ENCODE measurements at places on chromosomes 6 and 20.
A peak's percentile ranks its signal among the peaks of the same experiment; 100 is the strongest.

DNA sequence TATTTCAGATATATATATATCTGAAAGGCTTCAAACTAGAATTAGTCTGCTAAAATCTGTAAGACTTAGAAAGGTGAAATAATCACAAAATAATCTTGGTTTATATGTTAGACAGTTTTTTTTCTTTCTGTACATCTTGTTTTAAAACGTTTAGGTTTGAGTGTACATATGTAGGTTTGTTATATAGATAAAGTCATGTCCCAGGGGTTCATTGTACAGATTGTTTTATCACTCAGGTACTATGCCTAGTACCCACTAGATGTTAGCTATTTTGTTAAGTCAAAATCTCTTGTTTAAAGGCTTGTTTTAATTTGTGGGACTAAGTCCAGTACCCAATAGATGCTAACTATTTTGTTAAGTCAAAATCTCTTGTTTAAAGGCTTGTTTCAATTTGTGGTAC, 1339.0 kb upstream of the CITED2 start:
- DNase-seq: no peak

GRCh38 chr6:35491558-35492257, 5.2 kb downstream of the TEAD3 start:
- DNase-seq: no peak

DNA sequence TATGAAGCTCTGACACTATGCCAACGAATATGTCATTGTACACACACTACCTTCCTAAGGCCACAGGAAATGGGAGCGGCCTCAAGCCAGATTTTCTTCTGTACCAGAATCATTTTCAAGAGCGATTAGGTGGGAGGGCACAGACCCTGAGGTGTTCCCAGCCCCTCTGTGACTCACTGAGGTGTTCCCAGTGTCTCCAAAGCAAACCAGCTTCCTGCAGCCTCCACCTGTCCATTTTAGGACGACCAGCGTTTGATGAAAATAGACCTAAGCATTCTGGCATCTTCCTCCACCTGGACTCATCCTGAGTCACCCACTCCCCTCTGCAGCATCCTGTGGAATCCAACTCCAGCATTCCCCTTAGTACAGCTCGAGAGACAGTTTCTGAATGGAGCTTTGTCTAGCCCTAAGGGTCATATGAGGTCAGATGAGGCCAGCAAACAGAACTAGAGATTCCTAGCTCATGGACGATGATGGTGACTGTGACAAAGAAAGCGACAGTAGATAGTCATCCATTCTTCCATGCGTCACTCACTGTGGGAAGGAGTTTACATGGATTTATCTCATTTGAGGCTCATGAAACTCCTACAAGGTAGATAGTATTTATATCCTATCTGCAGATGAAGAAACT, 203.4 kb downstream of the PTPRT start:
- no peak for DNase-seq

- peak; percentile 97 for DNase-seq
Measured at GRCh38 chr6:2790588-2791449, 25.6 kb downstream of the WRNIP1 start.

DNA sequence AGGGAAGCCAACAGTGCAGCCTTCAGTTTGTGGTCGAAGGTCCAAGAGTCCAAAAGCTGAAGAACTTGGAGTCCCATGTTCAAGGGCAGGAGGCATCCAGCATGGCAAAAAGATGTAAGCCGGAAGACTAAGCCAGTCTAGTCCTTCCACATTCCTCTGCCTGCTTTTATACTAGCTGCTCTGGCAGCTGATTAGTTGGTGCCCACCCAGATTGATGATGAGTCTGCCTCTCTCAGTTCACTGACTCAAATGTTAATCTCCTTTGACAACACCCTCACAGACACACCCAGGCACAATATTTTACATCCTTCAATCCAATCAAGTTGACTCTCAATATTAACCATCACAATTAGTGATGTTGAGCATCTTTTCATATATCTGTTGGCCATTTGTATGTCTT, 23.1 kb upstream of the PHIP start:
- no peak for DNase-seq

DNA sequence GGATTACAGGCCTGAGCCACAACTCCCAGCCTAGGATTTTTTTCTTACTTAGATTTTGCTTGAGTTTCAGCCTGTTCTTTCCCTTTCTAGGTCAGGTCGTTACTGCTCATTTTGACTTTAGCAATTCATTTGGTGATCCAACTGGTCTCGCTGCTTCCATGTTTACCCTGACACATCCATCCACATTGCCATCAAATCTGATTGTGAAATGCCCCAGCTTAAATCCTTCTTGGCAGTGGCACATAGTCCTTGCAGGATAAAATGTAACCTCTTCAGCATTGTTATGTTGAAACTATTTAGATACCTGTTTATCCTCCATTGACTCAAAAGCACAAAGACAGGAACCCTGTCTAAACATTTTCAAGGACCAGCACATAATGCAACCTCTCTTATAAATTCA, 77.2 kb downstream of the DNAH8 start:
- no peak for DNase-seq

DNA sequence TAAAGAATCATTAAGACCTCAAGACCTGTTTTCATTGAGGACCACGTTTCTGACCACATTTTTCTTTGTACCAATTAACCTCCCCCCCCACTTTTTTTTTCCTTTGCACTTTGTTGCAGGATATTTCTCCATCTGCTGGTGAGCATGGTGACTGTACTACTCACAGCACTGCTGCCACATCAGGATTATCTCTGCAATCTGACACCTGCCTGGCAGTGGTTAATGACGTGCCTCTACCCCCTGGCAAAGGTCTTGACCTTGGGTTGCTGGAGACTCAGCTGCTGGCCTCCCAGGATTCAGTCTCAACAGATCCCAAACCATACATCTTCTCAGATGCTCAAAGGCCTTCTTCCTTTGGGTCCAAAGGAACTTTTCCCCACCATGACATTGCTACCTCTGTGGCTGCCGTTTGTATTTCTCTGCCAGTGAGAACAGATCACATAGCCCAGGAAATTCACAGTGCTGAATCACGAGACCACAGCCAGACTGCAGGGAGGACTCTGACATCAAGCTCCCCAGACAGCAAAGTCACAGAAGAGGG, 46.6 kb upstream of the EDN3 start:
- no peak for DNase-seq

DNA sequence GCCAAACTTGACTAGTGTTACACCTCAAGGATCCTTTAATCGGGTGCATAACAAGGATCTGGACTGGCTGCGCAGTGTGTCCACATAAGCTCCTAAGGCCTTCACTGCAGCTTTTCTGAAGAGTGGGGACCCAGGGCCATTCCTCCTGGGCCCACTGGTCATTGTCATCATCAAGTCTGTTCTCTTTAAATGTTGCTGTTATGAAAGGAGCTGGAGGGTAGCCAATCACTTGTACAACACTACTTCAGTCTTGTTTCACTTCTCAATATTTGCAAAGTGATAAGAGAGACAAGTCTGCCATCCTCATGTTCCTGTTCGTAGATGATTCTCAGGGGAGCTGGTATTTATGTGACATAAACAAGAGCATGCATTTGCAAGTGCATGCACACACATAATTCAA, 149.8 kb downstream of the SYNDIG1 start:
- DNase-seq: no peak

GRCh38 chr20:23446505-23446904, 6.2 kb downstream of the CST11 start:
- DNase-seq: peak; percentile 21

- no peak for DNase-seq
Measured at GRCh38 chr6:112504621-112505020, 157.5 kb downstream of the RFPL4B start.

DNA sequence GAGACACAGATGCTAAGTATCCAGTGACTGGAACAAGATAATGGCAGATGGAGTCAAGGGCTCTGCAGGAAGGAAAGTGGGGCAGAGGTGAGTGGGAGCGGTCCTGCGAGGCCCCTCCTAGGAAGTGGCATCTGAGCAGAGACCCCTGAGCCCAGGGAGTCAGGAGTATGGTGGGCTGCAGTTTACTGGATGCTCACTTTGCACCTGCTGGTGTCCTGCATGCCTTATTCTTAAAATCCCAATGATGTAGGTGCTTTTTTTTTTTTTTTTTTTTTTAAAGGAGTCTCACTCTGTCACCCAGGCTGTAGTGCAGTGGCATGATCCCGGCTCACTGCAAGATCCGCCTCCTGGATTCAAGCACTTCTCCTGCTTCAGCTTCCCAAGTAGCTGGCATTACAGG, 5.6 kb downstream of the CEBPB start:
- no peak for DNase-seq

GRCh38 chr6:56507517-56507916, 135.2 kb downstream of the DST start:
- no peak for DNase-seq

- no peak for DNase-seq
Measured at GRCh38 chr20:25061821-25062530, 4.0 kb upstream of the ACSS1 start.

DNA sequence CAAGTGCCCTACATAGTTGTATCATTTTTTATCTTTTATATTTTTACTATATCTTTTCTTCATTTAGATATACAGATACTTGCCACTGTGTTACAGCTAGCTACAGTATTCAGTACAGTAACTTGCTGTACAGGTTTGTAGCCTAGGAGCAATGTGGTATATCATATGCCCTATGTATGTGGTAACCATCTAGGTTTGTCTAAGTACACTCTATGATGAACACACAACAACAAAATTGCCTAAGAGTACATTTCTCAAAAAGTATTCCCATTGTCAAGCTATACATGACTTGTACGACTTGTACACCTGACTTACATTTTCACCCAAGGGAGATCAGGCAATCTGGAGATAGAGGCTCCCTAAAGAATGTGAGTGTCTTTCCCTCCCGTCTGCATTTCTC, 8.2 kb downstream of the ELOVL5 start:
- no peak for DNase-seq

DNA sequence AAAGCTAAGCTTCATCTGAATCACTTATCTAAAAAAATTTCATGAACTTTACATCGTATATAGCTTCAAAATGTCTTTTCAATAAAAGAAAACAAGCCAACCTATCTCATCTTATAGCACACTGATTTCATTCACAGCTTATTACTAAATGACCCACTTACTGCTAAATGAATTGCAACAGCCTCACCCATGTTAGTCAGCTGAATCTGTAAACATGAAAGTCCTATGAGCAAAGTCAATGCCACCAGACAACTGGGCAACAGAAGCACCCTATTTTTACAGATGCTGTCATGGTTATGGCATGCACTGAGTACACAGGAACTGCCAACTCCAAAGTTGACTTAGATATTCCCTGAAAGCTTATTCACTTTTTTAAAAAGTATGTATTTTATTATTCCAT, 41.2 kb upstream of the DST start:
- DNase-seq: peak; percentile 93

DNA sequence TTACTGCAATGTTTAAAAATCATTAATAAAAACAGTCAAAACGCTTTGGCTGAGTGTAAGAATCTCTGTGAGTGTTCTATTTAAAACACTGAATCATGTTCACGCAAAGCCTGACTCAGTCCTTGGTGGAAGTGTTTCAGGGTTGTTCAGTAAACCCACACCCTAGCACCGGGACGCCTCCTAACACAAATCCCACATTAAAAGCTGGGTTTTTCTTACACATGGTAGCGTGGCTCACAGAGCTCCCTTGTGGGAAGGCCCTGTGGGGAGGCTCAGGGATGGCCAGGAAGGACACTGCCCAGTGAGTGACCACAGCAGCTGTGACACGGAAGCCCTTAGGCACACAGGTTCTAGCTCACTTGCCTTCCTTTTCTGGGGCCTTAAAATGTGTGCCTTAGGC, 80.2 kb downstream of the GMPR start:
- peak; percentile 90 for DNase-seq

DNA sequence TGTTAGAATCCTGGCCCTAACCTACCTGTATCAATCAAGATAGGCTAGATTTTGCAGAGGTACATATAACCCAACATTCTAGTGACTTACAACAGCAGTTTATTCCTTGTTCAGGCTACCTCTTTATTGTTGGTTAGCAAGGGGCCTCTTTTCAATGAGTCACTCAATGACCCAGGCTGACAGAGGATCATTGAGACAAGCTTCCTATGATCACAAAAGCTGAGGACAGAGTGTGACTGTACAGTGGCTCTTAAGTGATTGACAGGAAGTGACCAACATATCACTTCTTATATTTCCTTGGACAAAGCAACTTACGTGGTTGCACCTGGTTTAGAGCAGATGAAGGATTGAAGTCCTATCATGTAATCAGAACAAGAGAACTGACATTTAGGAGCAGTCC, 740.9 kb downstream of the FRK start:
- no peak for DNase-seq

- DNase-seq: no peak
Measured at GRCh38 chr6:82216549-82216948, 31.0 kb downstream of the IBTK start.

- DNase-seq: no peak
Measured at GRCh38 chr6:41050536-41050935, 2.5 kb upstream of the APOBEC2 start.

GRCh38 chr6:147922799-147923198, 414.3 kb downstream of the SAMD5 start:
- no peak for DNase-seq

- DNase-seq: peak; percentile 51
Measured at GRCh38 chr6:113829696-113830045, 27.5 kb upstream of the MARCKS start.

DNA sequence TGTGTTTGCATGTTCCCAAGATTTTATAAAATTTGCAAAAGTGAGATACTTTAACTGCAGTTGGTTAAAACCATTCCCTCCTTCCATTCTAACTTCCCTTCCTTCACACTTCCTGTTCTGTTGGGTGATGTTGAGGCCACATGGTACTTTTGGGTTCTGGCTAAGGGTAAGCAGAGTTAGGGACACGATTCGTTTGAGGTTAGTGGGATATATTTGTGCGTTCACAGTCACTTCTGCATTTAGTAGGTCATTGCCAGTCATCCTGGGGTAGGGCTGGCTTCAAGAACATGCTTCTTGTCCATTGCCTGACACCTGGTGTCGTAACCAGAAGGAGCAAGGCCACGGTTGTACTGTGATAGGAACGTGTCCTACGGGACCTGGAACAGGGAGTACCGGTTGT, 340.1 kb downstream of the ZFAND3 start:
- no peak for DNase-seq

- no peak for DNase-seq
Measured at GRCh38 chr6:41624621-41625380, 13.5 kb upstream of the MDFI start.

DNA sequence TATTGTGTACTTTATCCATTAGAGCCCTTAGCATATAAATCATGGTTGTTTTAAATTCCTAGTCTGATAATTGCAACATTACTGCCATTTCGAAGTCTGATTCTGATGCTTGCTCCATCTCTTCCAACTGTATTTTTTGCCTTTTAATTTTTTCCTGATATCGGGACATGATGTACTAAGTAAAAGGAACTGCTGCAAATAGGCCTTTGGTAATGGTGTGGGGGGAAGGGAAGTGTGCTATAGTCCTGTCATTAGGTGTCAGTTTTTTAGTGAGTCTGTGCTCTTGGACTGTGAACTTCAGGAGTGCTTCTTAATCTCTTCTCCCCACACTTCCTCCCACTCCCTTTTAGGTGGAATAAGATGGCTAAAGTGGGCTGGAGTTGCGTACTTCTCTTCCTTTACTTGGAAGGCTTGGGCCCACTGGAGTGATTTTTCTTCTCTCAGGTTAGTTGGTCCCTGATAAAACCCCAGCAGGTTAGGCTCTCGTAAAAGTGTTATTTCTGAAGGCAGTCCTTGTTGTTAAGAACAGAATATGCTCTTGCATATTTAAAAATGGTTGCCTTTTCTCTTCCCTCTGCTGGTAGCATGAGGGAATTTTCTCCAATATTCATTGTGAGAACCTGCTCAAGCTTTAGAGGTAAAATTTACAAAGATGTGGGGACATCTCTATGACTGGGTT, 18.1 kb downstream of the STXBP5 start:
- DNase-seq: peak; percentile 52

- DNase-seq: no peak
Measured at GRCh38 chr6:39339868-39340550, 17.5 kb upstream of the KCNK16 start.

All from IMR-90 (cell line).